Activated naive CD8-positive, alpha-beta T cell treated with anti-CD3 and anti-CD28 coated beads, Interleukin-2, amount 10 ng/mL, durations not matched to agents 7 days and 5 days (primary cell): ENCODE measurements at places on chromosomes 7 and 10. TPM values are rescaled to one million over a fixed set of nuclear protein-coding genes. Genes with fewer than 3 reads are reported as not detected.

The MYL7 gene
- not detected for total RNA-seq

The NUTM2A gene
- total RNA-seq: 0.11 TPM

The UBTD1 gene
- 1.4 TPM for total RNA-seq

The SEC24C gene
- total RNA-seq: 96.7 TPM

The ACTR3C gene
- total RNA-seq: 7.0 TPM
